ENCODE measurements at places on chromosomes 13 and 19. TPM values are rescaled to one million over a fixed set of nuclear protein-coding genes. Genes with fewer than 3 reads are reported as not detected.

LILRA2 gene
- under 0.01 TPM for total RNA-seq

LYPD3 gene
- total RNA-seq, result under 0.01 TPM

TICAM1 gene
- 1.2 TPM for total RNA-seq

LILRB3 gene
- total RNA-seq, result not detected

ZIC5 gene
- total RNA-seq, result 1.6 TPM

ZNF708 gene
- 66.0 TPM for total RNA-seq

ZNF534 gene
- 3.3 TPM for total RNA-seq

ZNF221 gene
- 15.9 TPM for total RNA-seq

TMEM255B gene
- total RNA-seq, result not detected

VN1R2 gene
- not detected for total RNA-seq

KIR3DL1 gene
- total RNA-seq, result not detected

ZNF835 gene
- 13.0 TPM for total RNA-seq

SMARCA4 gene
- 85.2 TPM for total RNA-seq

SLC8A2 gene
- 25.3 TPM for total RNA-seq

CFD gene
- total RNA-seq, result 0.82 TPM

FAM32A gene
- total RNA-seq, result 122 TPM

DENND1C gene
- not detected for total RNA-seq
